Endothelial cell (in vitro differentiated cells): ENCODE measurements at places on chromosomes 7 and 10. TPM values are rescaled to one million over a fixed set of nuclear protein-coding genes. Genes with fewer than 3 reads are reported as not detected.

OPTN gene
- total RNA-seq, result 36.3 TPM

DNA sequence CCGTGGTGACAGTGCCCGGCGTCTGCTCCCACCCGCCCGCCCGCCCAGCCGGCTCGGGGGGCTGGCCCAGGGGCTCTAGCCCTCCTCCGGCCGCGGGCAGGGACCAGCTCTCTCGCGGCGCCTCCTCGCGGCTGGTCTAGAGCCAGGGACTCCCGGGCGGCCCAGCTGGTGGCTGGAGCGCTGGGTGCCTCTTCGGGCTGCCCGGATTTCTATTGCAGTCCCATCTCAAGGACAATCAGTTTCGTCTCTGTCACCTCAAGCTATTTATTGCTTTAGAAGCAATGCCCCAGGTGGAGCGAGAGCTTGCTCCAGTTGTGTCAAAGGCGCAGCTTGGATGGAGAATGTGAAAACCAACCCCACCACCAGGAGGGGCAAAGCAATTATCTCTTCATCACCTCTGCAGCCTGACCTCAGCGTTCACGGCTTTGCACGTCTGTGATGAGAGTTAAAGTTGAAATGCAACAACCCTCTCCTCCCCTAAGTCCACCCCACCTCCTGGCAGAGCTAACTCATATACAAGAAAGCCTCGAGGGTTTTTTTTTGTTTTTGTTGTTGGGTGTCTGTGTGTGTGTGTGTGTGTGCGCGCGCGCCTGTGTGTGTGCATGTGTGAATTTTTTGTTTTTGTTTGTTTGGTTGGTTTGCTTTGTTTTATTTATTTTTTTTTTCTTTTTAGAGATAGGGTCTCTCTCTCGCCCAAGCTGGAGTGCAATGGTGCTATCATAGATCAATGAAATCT, at the start of gene ITGA8:
ITGA8 (minus strand) TSS at position 24 of the 736 bp plus-strand sequence. CDS start 151 bp downstream, outside the sequence.
- peak; percentile 72 for DNase-seq

DNA sequence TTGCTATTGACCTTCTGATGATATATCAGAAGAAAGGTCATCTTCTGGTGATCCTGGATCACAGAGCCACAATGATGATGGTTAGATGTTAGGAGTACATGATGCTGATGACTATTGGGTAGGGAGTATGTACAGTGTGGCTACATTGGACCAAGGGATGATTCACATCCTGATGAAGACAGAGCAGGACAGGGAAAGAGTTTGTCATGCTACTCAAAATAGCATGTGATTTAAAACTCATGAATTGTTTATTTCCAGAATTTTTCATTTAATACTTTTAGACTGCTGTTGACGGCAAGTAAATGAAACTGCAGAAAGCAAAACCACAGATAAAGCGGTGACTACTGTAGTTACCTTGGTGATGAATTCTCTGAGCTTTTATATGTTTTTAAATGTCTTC, 397.3 kb downstream of the PPP1R3A start:
- no peak for DNase-seq

DNA sequence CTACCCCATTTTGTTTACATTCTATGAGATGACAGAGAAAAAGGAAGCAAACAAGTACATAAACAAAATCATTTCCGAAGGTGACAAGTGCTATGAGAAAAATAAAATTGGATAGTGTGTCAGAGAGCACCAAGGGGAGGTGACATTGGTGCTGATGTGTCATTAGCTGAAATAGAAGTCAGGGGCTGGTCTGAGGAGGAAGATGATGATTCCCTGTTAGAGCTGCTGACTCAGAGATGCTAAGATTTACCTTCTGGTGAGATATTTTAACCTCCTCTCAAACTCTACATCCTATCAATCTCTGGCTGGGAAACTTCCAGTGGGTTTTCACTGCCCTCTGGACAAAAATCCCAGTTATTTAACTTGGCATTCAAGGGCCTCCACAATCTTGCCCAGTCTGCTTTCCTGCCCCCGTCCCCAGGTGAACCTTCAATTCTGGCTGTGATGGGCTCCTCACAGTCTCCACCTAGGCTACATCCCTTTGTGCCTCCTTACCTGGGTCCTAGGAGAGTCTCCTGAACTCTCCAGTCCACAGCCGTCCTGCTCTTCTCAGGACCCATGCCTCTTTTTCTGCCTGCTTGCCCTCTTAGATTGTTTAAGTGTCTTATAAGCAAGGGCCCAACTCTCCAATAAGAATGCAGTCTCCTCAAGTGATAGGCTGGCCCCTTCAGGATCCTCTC, 26.6 kb downstream of the DUSP5 start:
- DNase-seq, result no peak

DNA sequence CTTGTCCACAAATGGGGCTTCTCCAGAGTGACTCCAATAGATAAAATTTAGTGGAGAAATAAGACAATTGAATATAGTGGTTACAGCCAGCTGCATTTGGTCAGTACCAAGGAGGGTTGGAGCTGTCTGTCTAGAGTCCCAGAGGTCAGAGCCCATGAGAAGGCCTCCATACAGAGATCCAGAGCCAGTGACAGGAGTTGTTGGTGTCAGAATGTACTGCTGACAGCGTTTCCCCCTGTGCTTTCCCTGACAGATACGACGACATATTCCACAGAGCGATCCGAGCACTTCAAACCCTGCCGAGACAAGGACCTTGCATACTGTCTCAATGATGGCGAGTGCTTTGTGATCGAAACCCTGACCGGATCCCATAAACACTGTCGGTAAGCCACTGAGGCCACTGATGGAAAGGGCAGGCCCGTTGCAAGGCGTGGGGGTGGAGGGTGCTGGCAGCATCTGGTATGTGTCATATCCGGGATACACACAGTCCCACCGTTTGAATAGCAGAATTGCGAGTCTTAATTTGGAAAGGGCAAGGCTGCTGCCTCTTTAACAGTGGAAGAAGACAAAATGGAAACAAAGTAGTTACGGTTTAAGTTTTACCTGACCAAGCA, 483.6 kb downstream of the NRG3 start:
- no peak for DNase-seq

GRCh38 chr7:18037609-18038008, 10.0 kb upstream of the PRPS1L1 start:
- no peak for DNase-seq

- no peak for DNase-seq
Measured at GRCh38 chr10:47348138-47348651, at the start of gene RBP3. TSS of gene RBP3 (plus strand) at chr10:47348363. CDS start at chr10:47348485, 122 bp downstream.
